ENCODE measurements at places on chromosomes 7 and 10.
A peak's percentile ranks its signal among the peaks of the same experiment; 100 is the strongest.

- DNase-seq = no peak
Observed at GRCh38 chr7:72098807-72099580, 313.1 kb downstream of the CALN1 start.

- DNase-seq = no peak
Observed at GRCh38 chr7:17844022-17844421, 96.3 kb downstream of the SNX13 start.

DNA sequence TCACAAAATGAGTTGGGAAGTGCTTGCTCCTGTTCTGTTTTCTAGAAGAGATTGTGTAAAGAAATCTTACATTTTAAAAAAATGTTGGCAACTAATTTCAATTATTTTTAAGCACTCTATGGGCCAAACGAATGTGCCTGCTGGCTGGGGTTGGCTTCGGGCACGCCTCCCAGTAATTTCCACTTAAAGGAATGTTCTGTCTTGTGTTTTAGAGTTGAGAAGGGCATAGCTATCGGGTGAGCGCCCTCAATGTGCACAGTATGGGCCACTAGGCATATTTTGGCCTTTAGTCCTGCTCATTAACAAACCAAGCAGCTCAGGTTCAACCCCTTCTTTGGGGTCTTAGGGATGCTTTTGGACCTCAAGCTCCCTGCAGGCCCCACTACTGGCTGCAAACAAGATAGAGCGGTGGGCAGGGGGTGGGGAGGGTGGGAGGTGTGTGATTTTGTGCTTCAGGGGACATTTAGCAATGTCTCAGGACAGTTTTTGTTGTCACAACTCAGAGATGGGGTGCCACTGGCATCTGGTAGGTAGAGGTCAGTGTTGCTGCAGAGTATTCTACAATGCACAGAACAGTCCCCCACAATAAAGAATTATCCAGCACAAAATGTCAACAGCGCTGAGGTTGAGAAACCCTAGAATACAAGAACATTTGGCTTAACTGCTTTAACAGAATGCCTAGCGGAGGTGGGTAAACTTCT, 40.7 kb downstream of the TACC2 start:
- DNase-seq = no peak

GRCh38 chr10:132847856-132848255, 61.9 kb upstream of the NKX6-2 start:
- no peak for DNase-seq

DNA sequence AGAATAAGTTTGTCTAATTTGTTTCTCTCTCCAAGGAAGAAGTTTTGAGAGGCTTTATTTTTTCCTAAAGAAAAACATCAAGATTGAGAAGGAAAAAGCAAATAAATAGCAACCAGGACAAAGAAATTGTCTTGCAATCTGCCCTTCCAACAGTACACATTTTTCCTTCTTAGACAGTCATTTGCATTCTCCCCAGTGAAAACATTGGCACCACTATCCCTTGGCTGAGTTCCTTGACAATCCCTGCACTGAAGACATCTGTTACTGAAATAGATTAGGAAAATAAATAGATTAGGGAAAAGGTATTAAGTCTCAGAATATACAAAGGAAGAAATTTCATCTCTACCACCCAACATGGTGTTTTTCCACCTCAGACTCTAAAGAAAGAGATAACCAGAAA, 12.2 kb upstream of the TMEM243 start:
- DNase-seq = no peak

DNA sequence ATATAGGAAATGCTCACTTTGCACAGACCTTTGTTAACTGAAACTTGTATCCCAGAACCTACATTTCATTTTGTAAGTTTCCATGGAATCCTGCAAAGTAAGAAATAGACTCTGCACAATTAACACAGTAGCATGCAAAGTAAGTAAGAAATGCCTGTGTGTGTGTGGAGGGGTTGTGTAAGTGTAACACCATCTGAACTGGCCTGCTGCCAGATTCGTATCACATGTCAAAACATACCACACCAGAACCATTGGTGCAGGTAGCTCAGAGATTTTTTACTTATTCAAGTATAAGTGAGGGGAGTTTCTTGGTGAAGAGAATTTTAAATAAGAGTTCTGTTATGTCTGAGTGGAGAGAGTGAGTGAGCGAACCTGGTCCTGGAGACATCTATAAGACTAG, 17.9 kb upstream of the DDX21 start:
- no peak for DNase-seq

DNA sequence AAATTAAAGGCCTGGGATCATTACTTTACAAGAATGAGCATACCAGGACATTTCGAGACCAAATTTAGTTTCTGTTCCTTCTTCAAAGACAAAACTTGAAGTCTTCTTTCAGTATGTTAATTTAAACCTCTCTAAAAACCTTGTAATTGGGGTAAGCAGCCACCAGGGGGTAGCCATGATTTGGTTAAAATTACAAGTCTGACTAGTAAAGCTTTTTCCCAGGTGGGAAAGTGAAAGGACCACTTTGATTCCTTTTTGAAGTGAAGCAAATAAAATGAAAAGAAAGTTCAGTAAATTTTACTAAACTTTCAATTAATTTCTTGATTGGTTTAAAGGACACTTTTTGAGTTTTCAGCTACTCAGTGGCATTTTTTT, 294.3 kb downstream of the BBS9 start:
- DNase-seq = no peak

GRCh38 chr10:17528306-17528862, 74.0 kb upstream of the ST8SIA6 start:
- no peak for DNase-seq

DNA sequence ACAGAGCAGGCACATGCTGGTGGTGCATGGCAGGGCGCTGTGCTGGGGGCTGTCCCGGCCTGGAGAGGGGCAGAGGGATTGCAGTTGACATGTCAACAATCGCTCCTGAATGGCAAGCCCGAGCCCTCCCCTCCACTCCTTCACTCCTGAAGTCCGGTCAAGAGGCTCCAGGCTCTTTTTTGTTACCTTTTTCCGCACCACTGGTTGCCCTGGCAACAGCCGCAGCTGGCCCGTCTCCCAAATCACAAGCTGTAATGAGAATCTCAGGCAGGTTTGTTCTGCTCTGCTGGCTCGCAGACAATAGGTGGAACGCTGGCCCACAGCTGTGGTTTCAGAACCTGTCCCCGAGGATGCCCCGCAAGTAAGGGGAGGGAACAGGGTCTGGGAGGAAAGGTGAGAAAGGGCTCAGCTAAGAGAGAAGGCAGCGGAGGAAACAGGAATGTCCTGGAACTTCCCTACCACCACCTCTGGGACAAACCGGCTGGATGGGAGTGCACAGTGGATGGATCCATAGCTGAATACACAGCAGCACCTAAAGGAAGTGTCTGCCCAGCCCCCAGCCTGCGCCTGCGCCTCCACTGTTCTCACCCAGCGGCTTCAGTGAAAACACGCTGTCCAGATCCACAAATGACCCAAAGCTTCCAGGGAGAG, 58.9 kb downstream of the CALML3 start:
- no peak for DNase-seq

- DNase-seq = no peak
Observed at GRCh38 chr7:29230871-29231345, 36.3 kb downstream of the CHN2 start.

- peak; percentile 44 for DNase-seq
Observed at GRCh38 chr7:77538281-77539212, 1.5 kb downstream of the PTPN12 start.
